ENCODE measurements at places on chromosomes 6 and 20.

DNA sequence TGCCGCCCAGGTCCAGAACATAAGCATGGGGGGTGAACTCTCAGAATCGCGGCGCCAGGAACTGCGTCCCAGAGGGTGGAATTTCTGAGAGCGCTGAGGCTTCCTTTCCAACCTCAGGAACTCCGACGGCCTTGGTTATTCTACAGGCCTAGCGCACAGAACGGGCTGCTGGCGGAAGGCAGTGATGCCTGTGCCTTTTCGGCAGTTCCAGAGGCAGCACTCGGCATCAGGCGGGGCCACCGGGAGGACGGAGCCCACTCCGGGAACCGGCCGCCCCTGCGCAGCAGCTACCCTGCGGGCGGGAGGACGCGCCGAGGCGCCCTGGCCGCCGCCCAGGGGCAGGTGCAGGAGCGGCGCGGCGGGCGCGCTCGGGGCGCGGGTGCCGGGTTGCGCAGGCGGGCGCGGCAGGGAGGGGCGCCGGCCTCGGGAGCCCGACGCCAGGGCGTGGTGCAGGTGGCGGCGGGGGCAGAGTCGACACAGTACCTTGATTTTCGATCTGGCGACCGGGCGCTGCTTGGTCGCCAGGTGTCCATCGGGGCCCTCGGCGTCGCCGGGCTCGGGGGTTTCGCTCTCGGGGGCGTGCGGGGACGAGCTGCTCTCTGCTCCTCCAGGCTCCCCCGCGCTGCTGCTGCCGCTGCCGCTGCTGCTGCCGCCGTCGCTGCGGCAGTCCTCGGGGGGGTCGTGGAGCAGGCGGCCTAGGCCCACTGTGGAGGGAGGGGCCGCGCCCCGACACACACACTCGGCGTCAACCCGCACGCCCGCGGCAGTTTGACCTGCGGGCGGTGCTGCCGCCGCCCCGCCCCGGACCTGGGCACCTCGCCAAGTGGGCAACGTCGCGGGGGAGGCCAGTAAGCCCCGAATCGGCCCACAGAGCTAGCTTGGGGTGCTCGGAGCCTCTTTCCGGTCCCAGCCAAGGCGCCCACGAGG, 1.3 kb downstream of the OVOL2 start:
- H3K4me3 ChIP-seq, result peak overlapping the region; percentile 95
- no peak overlapping the region for H3K27ac ChIP-seq
- DNase-seq, result no peak
- no peaks in the 10 kb centered on the region for H3K36me3 ChIP-seq
- H3K4me1 ChIP-seq, result peaks cover 52% of the 10 kb centered on the region
- H3K27me3 ChIP-seq, result no peaks in the 10 kb centered on the region

DNA sequence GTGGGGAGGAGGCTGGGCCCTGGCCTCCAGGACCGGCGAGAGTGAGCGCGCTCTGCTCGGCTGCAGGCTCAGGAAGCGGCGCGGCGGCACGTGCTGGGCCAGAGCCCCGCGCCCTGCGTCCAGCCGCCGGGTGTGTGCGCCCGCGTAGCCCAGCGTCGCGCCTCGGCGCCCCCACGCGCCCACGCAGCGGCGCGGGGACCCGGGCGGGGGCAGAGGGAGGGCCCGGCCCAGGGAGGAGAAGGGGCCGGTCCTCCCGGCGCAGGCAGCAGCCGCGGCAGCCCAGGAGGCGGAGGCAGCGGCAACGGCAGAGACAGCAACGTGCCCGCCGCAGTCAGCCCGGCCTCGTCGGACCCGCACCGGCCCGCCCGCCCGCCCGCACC, at the start of gene EYA2:
EYA2 (plus strand) TSS at position 265 of the 380 bp plus-strand sequence. CDS start 95,168 bp downstream, outside the sequence.
- H3K27ac ChIP-seq, result no peak within 1 kb of the TSS
- no peaks in the 10 kb centered on the region for H3K36me3 ChIP-seq
- no peak for DNase-seq
- no peak within 1 kb of the TSS for H3K4me3 ChIP-seq
- H3K27me3 ChIP-seq, result peaks cover 10% of the 10 kb centered on the region

DNA sequence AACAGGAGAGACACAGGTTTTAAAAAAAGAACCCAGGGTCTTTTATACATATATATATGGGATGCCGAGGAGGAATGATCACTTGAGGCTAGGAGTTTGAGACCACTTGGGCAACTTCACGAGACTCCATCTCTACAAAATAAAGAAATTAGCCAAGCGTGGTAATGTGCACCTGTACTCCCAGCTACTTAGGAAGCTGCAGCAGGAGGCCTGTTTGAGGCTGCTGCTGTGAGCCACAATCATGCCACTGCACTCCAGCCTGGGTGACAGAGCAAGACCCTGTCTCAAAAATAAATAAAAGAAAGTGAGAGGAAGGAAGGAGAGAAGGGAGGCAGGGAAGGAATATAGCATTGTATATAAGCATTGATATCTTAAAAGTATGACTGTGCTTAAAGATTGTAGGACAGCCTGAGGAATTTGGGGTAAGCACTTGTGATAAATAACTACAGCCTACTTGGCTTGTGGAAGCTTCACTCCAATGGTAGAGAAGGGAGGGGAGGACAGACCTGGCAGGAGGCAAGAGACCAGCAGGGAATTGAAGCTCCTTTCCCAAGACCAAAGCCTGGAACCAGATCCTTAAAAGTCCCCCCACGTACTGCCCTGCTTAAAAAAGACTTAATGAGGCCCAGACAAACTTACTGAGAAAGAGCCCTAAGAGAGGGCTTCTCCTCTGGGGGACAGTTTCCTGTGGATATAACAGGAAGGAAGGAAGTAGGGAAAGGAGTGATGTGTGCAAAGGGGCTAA, 2.5 kb upstream of the SNTA1 start:
- no peak for DNase-seq
- H3K36me3 ChIP-seq, result no peaks in the 10 kb centered on the region
- H3K4me3 ChIP-seq, result no peak overlapping the region
- no peak overlapping the region for H3K27ac ChIP-seq

DNA sequence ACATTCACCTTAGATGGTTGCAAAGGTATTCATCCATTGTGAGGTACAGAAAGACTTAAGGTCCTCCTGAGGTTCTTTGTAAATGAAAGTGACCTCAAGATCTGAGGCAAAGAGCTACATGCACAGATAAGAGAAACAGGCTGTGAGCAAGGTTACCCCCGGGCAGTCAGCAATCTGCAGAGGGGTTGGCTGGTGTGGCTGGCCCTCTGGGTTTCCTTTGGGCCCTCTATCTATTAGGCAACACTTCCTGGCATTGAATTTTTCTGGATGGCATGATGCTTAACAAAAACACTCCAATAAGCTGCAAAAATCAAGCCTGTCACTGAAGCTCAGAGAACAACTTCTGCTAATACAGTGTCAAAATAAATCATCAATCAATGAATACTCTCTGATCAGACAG, 48.9 kb upstream of the RALGAPA2 start:
- H3K4me1 ChIP-seq, result no peaks in the 10 kb centered on the region
- H3K27me3 ChIP-seq, result peaks cover 86% of the 10 kb centered on the region

GRCh38 chr6:97885325-97885724, 602.3 kb upstream of the MMS22L start:
- no peaks in the 10 kb centered on the region for H3K27me3 ChIP-seq
- H3K4me1 ChIP-seq, result no peaks in the 10 kb centered on the region
- no peaks in the 10 kb centered on the region for H3K36me3 ChIP-seq
- DNase-seq, result no peak
- H3K4me3 ChIP-seq, result no peak overlapping the region

DNA sequence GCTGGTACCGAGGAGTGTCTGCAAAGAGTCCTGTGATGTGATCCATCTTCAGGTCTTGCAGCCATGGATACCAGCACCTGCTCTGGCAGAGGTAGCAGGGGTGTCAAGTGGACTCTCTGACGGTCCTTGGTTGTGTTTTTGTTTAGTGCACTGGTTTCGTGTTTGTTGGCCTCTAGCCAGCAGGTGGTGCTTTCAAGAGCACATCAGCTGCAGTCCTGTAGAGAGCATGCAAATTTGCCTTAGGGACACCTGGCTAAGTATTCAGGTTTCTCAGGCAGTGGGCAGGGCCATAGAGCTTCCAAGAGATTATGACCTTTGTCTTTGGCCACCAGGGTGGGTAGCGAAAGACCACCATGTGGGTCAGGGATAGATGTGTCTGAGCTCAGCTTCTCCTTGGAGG, 14.5 kb upstream of the RGS17 start:
- H3K4me1 ChIP-seq, result no peaks in the 10 kb centered on the region
- no peak overlapping the region for H3K4me3 ChIP-seq
- no peaks in the 10 kb centered on the region for H3K36me3 ChIP-seq
- DNase-seq, result no peak

- no peaks in the 10 kb centered on the region for H3K36me3 ChIP-seq
- no peaks in the 10 kb centered on the region for H3K27me3 ChIP-seq
- H3K4me3 ChIP-seq, result no peak overlapping the region
- H3K27ac ChIP-seq, result no peak overlapping the region
- H3K4me1 ChIP-seq, result peaks cover 6% of the 10 kb centered on the region
- no peak for DNase-seq
These were observed 3.1 kb upstream of the BTN2A1 start for GRCh38 chr6:26454631-26455030.
